Suppressor macrophage treated with lipopolysaccharide for 4 hours (primary cell): ENCODE measurements at places on chromosomes 4 and X.

- no peak for DNase-seq
These were observed 149.3 kb downstream of the PALLD start for GRCh38 chr4:168646001-168646768.

DNA sequence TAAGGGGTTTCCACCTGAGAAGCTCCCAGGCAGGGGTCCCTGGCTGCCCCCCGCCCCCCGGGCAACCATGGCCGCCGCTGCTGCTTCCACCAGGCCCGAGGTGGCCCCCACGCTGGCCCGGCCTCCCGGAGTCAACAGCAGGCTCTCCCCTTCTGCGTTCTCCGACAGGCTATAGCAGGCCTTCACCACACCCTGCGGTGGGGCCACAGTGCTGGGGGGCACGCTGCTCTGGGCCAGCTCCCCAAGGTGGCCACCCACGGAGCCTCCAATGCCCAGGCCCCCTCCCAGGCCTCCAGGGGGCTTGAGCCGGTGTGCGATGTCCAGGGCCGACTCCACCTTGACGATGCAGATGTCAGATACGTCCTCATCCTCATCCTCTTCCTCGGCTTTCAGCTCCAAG is 72.5 kb downstream of the UBE2K start:
- DNase-seq, result no peak

DNA sequence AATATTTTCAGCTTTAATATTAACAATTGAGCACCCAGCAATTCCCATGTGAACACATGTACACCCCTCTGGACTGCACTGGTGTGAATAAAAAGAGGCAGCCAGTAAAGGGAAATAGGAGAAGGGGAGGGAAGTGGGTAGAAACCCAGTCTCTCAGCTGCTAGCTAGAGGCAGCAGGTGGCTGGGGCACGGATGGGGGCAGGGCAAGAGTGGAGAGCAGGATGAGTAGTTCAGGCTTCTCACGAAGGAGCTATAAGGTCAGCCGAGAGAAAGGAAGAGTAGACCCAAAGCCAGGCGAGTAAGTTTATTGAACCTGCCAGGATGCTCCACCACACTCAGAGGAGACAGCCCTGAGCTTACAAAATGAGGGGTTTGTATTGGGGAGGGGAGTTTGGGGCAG is 184.8 kb upstream of the MTMR8 start:
- no peak for DNase-seq

GRCh38 chrX:112846187-112846586 is 5.6 kb upstream of the AMOT start:
- no peak for DNase-seq

GRCh38 chr4:23582671-23583070 is 307.2 kb downstream of the PPARGC1A start:
- no peak for DNase-seq

GRCh38 chr4:163148466-163149336 is 18.0 kb downstream of the NAF1 start:
- no peak for DNase-seq

GRCh38 chr4:26238426-26238777 is 82.4 kb upstream of the RBPJ start:
- no peak for DNase-seq

GRCh38 chr4:63937961-63938360 is 471.3 kb downstream of the TECRL start:
- peak; percentile 1 for DNase-seq

DNA sequence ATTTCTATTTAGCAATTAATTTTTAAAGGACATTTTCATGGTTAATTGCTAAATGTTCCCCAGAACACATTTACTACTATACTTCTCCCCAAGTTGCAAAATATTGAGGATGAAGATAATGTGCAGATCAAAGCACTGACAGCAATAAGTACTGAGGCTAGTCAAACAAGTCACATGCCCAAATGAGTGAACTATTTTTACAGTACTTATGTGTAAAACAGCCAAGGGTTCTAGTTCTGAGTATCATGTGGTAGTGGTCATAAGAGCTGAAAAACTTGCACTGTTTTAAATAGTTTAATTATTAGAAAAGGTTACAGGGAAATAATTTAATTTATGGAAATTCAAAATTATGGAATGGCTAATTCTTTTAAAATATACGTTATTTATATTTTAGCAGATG is 3.8 kb downstream of the GALNTL6 start:
- DNase-seq, result no peak

GRCh38 chrX:46628460-46629371 is 55.2 kb downstream of the CHST7 start:
- DNase-seq, result peak; percentile 91

DNA sequence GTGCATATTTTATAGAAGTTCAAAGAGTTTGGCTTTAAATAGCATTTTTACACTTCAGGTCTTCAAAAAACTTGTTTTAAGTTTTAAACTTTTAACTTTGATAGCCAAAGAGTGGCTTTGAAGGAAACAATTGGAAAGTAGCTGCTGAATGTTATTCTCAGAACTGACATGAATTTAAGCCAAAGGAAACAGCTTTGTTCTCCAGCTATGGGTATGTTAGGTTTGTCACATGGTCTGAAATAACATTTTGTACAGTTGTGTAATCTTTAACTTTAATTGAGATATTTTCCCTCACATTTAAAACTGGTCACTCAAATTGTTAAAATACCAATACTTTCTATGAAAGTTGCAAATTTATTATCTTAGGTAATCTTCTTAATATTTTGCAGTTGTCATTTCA is 564.7 kb downstream of the IL15 start:
- no peak for DNase-seq

GRCh38 chrX:70039758-70040157 is 10.0 kb downstream of the AWAT2 start:
- DNase-seq, result no peak

DNA sequence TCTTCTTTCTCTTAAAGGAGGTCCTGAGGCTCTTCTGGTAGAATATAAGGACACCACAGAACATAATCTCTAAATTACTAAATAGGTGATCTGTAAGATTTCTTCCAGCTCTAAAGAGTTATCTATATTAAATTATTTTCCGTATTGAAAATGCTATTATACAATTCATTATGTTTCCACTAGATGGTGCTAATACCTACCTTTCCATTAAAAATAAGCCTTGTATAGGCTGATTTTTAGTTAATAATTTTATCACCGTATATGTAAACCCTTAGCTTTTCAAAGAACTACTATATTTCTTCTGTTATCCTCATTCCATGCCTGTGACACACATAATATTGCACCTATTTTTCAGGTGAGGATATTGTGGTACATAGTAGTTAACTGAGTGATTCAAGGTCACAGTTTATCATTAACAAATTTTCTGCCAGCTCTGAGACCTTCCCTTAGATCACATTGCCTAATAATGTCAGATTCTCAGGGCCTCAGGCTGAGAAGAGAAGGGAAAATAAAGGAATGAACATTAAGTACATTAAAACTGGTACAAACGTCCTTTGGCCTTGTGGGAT is 138.8 kb downstream of the TEX11 start:
- peak; percentile 3 for DNase-seq

- DNase-seq, result no peak
These were observed 21.1 kb upstream of the EPGN start for GRCh38 chr4:74287164-74287563.

DNA sequence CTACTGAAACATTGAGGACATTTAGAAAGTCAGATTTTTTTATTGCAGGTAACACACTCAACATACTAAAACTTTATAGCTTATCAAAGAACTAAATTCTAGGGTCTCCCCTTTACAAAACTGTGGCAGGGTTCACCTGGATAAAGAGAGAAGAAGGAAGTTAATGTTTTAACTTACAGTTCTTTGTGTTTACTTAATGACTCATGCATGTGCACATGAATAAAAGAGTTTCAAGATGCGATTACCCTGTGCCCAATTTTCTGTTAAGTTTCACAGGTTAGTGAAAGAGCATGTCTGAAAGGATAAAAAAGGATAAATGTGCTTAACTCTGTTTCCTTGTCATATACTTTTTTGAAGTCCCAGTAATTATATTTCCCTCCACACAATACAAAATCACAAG is 16.8 kb downstream of the DCAF8L1 start:
- no peak for DNase-seq

DNA sequence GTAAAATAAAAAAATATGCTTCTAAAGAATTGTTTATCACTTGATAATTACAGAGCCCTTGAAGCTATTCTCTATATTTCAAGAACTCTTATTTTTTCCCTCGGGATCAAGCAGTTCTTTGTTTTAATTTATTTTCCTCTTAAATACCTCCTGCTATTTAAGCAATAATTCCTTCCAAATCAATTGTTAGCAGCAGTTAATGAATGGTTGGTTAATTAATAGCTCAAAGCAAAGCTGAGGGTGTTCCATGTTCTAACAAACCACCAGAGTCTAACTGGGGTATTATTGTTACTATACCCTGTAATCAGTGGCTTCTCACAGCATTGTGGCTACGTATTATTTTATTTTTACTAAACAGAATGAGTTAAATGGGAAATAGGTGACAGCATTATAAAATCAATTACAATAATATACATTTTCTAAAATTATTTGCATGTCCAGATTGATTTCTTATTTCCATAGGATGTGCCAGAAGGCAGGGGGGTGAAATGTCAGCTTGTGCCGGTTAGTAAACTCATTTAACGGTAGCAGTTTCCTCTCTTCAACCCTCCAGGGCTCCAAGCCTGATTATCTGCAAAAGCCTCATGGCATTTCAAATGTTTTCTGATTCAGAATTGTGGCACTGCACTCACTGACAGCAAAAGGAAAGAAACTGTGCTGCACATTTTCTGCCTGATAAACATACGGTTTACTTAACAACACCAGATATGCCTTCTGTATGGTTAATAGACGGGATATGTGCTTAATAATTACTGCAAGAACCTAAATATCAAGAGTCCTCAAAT is 286.9 kb upstream of the EMCN start:
- DNase-seq, result no peak

GRCh38 chr4:122583906-122584305 is 37.0 kb downstream of the IL21 start:
- peak; percentile 53 for DNase-seq

DNA sequence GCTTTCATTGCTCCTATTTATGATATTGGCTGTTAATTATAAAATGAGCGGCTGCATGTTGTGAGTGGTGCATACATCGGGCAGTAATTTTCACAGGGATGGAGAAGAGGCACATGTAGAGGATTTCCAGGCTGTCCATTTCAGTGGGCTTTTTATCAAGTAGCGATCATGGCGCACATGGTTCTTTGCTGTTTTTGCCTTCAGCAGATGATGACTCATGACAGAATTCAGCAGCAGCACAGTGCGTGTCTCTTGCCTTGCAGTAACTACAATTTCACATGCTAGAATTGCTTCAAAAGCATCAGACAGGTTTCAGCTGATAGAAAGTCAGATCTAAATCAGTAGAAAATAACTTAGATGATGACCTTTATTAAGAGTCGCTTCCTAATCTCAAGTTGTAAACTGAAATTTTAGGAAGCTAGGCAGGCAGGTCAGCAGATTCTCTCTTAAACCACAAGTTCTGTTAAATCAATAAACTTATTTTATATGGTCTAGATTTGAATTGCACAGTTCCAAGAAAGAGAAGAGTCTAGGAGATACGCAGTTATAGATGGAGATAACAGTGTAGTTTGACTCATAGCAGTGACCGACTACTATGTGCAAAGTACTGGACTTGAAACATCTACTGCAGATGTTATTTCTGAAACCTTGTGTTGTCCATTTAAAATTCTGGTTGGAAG is 35.8 kb downstream of the LRP2BP start:
- DNase-seq, result no peak

GRCh38 chrX:136529795-136530194 is 2.2 kb upstream of the VGLL1 start:
- DNase-seq, result no peak

DNA sequence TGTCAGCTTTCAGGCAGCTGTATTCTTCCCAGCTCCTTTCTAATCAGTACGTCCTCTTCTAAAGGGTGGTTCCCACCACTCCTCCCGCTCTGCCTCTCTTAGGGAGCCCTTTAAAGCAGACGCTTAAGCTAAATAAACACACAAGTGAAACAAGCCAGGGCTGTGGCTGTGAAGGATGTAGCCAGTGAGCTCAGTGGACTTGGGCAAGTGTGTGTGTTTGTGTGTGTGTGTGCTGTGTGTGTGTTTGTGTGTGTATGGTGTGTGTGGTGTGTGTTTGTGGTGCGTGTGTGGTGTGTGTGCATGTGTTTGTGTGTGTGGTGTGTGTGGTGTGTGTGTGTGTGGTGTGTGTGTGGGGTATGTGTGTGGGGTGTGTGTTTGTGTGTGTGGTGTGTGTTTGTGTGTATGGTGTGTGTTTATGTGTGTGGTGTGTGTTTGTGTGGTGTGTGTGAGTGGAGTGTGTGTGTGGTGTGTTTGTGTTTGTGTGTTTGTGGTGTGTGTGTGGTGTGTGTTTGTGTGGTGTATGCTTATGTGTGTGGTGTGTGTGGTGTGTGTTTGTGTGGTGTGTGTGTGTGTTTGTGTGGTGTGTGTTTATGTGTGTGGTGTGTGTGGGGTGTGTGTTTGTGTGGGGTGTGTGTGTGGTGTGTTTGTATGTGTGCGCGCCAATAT is 283.3 kb downstream of the PTTG2 start:
- DNase-seq, result no peak

- no peak for DNase-seq
These were observed 65.2 kb upstream of the TLR2 start for GRCh38 chr4:153618833-153619232.

- DNase-seq, result no peak
These were observed 467.0 kb downstream of the PPARGC1A start for GRCh38 chr4:23422878-23423277.

GRCh38 chrX:103828529-103828928 is 3.5 kb downstream of the RAB9B start:
- DNase-seq, result no peak
